Activated CD8-positive, alpha-beta memory T cell treated with anti-CD3 and anti-CD28 coated beads for 48 hours (primary cell): ENCODE measurements at places on chromosomes 2 and 18.

- no peak for DNase-seq
These were observed 6.7 kb downstream of the PASK start for GRCh38 chr2:241142593-241142992.

- DNase-seq = no peak
These were observed at the start of gene MLPH for GRCh38 chr2:237486819-237487448. MLPH (plus strand) TSS chr2:237487251; CDS start chr2:237493427, 6,176 bp downstream.

GRCh38 chr2:58860586-58860985 is 619.5 kb upstream of the FANCL start:
- DNase-seq = no peak

GRCh38 chr2:188909036-188909435 is 65.1 kb upstream of the COL3A1 start:
- DNase-seq = no peak

- DNase-seq = no peak
These were observed 134.6 kb downstream of the CABLES1 start for GRCh38 chr18:23269928-23270327.

DNA sequence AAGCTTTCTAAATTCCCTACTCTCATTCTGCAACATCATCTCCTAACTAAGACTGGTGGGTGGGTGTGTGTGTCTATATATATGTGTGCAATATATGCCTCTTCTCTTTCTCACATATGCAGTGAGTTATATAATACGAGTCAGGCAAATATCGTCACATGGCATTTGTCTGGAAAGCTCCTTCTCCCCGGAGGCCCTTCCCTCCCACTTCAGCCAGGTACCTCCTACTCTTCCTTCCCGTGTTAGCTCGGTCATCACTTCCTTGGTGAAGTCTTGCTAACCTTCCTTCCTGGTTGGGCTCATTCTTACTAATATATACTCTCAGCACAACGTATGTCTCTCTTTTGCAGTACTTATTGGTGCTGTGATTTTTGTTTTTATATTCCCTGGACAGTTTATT is 66.4 kb upstream of the NCK2 start:
- DNase-seq = no peak
